AG04450 (cell line): ENCODE measurements at places on chromosomes 3 and 15.

DNA sequence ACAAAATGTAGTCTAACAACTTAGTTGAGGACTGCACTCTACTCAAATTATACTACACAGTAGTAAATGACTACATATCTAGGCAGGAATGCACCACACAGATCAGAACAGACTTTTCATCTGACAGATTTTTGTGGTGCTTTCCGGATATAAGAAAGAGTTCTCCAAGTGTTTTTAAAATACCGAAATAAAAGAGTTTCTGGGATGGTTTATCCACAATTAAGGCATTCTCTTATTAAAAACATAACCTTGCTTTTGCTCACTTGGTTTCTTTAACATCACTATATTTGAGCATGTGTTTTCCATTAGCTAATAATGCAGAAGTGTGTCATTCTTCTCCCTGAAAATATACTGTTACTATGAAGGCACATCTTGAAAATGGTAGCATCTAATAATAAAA, 132.9 kb downstream of the MAGI1 start:
- no peak for DNase-seq

DNA sequence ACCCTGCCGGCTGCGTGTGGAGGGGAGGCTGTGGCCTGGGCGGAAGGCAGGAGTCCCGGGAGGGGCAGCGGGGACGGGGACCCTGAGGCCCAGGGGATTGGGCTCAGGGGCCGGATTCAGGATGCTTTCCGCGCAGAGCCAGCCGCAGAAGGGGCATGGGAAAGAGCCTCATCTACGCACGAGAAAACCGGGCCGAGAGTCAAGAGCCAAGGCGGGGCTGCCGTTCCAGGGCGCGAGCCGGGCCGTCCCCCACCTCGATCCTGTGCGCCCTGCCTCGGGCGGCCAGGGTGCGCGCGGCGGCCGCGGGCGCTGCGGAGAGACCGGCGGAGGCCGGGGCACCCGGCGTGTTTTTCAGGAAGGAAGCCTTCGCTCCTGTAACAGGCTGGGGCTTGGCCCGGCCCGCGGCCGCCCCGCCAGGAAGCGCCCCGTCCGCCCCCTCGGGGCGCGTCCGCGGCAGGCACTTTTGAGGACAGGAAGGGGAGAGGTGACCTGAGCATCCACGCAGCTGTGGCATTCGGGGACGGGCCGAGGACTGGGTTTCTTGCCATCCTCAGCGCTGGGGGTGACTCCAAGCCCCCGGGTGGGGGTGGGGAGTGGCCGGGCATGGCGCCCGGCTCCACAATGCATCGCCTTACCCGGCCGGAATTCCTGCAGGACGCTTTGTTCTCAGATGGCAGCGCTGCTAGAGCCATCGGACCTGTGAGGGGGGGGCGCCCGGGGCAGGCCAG, 62.3 kb upstream of the GATA2 start:
- no peak for DNase-seq

DNA sequence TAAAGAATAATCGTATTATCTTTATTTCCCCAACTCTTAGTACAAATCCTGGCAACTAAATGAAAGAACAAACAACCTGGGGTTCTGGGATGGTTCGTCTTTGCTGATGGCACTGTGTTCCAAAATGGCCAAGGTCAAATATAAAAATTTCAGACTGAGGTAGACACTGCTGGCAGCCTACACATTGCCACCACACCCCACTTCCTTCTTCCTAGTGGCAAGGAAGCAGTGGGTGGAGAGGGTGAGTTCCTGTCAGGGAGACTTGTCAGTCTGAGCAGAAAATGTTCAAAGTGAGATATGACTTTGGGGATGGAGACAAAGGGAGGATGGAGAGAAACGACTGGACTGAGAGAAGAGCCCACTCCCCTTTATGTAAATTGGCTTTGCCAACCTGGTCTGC, 69.6 kb downstream of the LMCD1 start:
- no peak for DNase-seq

DNA sequence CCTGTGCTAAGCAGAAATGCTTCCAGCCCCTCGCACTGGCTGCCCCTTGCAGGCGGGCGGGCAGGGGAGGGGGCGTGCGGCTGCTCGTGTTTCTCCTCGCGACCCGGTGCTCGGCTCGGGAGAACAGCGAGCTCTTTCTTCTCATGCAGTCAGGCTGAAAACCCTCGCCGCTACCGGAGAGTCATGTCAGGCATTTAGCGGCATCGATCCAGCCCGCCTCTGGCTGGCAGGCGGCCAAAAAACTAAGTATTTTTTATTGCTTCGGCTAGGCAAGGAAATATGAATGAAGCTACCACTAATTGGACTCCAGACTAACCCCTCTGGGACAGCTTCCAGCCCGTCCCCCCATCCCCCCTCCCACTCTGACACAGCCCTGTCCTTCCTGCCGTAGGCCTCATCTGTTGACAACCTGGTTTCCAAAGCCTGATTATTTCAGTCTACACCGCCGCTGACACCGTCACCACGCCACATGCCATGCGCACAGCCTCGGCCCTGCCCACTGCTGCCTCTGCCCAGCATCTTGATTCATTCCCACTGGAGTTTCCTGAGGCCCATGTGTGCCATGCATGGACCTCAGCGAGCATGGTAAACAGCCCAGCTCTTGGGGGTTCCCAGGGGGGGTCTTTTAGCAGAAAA, 35.3 kb downstream of the TLE3 start:
- peak; percentile 74 for DNase-seq

GRCh38 chr3:140068494-140069017, 133.6 kb downstream of the CLSTN2 start:
- DNase-seq = no peak

DNA sequence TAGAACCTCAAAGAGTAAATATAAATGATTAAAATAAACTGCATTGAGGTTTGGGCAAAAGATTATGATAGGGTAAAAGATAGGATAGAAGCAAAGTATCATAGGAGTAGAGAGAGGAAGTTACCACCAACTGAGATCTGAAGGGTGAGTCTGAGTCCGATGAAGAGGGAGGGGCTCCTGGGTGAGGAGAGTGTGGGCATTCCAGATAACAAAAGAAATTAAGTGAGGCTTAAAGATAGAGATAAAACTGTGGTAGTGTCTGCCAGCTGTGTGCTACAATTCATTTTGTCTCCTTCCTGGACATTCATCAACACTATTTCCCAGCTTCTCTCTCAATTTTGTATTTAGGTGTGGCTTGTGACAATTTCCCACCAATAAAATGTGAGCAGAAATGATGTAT, 343.0 kb upstream of the PLSCR5 start:
- no peak for DNase-seq
